ENCODE measurements at places on chromosomes 16 and 17.
A peak's percentile ranks its signal among the peaks of the same experiment; 100 is the strongest.

- DNase-seq = no peak
Measured at GRCh38 chr17:7932483-7932891, 481 bp downstream of the CNTROB start.

DNA sequence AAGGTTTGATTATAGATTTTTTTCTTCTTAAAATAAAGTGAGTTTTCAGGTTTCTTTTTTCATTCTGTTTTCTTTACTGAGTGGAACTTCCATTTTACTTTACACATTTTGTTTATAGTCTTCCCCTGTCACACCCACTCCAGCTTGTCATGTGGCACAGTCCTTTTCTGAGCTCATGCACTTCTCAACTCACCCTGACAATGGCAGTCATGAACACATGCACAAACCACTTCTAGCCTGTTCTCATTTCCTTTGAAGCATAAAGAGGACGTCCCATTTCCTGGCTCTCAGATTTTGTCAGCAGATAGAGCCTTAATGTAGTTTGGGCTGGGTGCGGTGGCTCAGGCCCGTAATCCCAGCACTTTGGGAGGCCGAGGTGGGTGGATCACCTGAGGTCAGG lies 168.0 kb downstream of the AHSP start:
- DNase-seq = no peak

DNA sequence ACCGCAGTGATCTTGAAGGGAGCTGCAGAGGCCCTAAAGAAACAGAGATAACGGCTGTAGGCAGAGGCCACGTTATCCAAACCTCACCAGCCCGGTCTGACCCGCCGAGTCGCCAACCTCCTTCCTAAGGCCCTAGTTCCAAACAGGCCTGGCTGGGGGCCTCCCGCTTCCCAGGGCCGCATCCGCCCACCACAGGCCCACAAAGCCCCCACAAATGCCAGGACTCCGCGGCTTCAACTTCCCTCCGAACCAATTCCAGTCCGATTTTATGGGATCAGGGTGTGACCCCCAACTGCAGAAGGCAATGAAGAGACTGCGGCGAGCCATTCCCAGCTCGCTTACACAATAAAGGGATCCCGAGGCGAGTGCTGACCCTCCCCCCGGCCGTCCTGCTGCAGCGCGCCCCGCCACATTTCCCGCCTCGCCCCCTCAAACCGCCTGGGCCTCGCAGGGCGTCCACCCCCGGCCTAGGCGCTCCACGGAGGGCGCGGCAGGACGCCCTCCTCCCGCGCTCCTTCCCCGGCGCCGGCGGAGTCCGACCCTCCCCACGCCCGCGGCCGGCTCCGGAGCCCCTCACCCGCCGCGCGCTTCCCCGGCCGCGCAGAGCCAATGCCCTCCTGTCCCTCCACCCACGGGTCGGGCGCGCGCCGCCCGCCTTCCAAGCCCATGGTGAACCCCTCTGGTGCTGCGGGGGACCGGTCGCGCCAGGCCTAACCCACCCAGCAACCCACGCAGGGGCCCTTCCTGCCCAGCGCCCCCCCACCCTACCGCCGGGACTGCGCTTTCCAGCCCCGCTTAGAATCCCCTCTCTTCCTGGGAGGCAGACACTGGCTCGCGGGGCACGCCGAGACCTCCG lies 926 bp downstream of the MYH10 start:
- DNase-seq = no peak

- no peak for DNase-seq
Measured at GRCh38 chr17:17201907-17202306, 4.2 kb downstream of the PLD6 start.

DNA sequence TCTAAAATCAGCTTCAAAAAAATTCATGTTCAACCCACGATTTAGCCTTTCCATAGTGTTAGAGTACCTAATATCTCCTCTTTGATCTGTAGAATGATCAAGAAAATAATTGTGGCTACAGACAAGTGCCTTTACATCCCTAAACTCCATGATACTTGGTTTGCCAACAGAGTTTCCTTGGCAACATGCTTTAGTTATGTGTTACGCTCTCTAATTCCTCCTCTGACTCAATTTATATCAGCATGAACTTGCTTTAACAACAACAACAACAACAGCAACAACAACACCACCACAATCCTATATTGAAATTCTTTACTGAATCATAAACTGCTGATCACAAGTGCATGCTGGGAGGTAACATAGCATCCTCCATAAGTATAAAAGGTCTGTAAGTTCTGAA lies 757.8 kb downstream of the CDH11 start:
- no peak for DNase-seq

GRCh38 chr17:52537421-52537820 lies 378.9 kb upstream of the CA10 start:
- no peak for DNase-seq

DNA sequence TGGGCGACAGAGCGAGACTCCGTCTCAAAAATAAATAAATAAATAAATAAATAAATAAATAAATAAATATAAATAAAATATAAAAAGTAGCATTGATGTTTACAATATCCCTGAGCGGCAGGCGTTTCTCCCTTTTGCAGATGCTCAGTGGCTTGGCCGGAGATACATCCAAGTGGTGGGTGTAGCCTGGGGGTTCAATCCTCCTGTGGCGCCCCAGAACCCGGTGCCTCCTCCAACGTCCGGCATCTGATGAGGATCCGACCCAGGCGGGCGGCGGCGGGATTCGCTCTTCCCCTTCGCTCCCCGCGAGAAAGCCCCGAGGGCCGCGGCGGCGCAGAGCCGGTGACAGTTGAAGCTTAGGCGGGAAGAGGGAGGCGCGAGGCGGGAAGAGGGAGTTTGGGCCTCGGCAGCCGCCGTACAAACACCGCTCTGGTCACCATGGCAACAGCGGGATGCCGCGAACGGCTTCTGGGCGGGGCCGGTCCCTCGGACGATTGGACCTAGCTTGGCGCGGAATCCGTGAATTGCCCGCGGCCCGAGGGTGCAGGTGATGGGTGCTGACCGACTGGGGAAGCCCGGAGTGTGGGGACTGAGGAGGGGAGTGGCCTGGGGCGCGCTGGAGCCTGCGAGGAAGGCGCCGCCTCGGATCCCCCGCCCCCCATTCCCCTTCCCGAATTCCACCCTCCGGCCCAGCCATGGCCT lies 12.7 kb upstream of the ALDOA start:
- peak; percentile 29 for DNase-seq

- DNase-seq = peak; percentile 61
Measured at GRCh38 chr16:68377667-68378393, 67.0 kb downstream of the PRMT7 start.

- DNase-seq = no peak
Measured at GRCh38 chr16:76984196-76984595, 206.8 kb upstream of the MON1B start.

DNA sequence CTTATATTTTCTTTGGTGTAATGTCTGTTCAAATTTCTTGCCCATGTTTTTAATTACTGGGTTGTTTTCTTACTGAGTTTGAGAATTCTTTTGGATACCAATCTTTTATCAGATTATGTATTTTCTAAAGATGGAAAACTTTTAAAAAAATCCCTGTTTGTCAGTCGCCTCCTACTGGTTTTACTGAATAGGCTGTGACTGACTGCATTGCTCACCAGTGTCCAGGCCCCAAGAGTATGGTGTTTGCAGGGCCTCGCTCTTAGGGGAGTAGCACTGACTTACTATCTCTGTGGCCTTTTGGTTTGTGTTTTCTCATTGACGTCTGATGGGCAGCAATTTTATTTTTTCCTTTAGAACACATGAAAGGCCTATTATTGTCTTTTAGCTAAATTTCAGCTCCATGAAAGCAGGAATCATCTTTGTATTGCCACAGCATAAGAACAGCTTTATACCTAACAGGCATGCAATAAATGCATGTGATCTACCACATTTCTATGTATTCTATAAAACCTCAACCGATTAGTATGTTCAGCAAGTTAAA lies 188.4 kb downstream of the AATF start:
- no peak for DNase-seq

DNA sequence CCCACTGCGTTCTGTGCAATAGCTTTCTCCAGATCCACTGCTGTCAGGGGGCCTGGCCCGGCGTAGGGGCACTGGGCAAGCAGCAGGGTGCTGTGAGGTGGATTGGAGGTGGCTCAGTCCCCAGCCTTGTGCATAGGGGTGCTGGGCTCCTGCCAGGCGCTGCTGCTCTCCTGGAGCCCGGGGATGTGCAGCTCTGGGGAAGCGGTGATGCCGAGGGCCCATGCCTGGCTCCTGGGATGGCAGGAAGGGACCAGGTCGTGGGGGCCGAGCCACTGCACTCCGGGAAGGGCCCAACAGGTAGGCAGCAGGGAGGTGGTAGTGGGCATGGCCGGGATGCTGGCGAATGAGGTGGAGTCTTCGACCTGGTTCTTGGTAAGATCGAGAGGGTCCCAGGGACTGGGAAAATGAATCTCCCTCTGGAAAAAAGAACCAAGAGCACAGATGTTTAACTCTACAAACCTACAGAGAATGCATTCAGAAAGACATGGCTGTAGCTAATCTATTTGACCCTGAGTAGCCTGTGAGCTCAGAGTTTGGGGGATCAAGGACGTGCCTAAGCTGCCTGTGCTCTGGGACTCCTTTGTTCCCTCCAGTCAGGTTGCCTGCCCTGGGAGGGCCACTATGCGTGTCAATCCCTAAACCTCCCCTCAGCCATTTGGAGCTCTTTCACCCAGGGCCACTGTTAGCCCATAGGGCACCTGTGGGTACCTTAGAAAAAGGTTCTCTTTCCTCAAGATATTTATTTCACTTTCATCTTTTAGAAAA lies 6.6 kb upstream of the SUPT4H1 start:
- no peak for DNase-seq

- no peak for DNase-seq
Measured at GRCh38 chr16:65751622-65752521, 614.6 kb upstream of the CDH5 start.

DNA sequence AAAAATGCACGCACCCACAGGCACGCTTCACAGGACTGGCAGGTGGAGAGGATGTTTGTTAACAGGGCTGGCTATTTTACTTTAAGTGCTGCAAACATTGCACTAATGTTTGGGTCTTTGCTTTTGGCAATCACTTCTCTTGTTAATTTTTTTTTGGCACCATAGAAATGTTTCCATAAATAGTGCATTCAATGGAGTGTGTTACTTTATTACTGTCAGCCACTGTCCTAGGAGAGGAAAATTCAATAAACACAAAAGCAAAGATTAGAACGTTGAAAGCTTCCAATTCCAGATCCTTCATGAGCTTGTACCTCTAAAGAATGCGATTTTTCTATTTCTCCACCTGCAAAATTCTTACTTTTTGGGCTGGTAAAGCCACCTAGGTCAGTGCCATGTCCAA lies 743.5 kb downstream of the WWOX start:
- DNase-seq = no peak

Data from cerebellar nuclear complex (tissue), 1 donor.